ENCODE measurements at places on chromosomes 4 and X. TPM values are rescaled to one million over a fixed set of nuclear protein-coding genes. Genes with fewer than 3 reads are reported as not detected.

TRIM60 gene
- total RNA-seq: not detected

HTN1 gene
- not detected for total RNA-seq

HEPH gene
- 24.0 TPM for total RNA-seq

DNA sequence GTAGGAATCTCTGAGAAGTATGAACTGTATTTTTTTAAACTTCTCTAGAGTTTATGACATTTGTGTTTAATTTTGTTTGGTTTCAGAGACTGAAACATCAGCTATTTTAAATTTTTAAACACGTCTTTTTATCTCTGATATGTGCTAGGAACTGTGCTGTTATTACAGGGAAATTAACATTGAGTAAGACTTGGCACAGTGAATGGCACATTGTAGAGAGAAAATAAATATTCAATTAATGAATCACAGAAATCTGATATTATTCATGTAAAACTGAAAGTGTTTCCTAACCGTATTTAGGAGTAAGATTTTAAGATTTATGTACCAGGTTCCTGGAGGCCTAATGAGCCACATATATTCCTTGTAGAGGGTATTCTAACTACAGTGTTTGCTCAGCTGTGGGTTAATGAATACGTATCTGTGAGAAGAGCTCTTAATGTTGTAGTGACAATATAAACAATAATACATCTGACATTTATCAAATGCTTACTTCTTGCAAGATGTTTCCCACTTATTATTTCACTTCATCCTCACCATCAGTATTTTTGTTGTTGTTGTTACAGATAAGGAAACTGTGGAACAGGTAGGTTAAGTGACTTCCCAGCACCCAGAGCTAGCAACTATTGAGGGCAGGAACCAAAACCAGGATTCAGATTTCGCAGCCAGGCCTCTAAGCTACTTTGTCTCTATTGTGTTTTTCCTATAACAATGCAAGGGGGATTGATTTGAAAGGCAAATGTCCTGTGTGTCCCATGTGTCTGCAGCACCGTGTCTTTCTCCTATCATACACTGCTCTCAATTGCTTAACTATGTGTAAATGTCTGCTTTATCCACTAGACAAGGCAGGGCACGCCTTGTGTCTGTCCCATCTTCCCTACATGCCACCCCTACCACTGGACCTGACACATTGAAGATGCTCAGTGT, 121.1 kb upstream of the FAM9C start:
- DNase-seq: no peak

DNA sequence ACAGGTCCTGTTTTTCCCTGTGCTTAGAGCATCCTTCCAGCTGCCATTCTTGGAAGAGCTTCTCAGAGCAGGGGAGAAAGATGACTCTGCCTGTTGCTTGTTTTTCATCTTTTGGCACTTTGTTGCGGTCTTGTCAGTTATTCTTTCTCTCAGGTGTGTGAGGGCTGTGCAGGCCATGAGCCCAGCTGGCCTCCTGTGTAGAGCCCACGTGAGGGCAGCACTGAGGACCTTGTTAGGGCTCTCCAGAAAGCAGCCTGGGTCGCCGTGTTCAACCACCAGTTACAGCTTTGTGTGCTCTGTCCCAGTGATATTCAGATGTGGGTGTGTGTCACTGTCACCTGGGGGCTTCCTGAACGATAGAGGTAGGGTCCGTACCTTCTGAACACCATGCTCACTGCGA, 52.8 kb downstream of the NOP14 start:
- no peak for DNase-seq

- DNase-seq: no peak
These were observed 3.5 kb downstream of the FAT1 start for GRCh38 chr4:186719925-186720694.

MID1IP1 gene
- 23.7 TPM for total RNA-seq

NXF2 gene
- not detected for total RNA-seq

- DNase-seq: peak; percentile 5
These were observed 115.8 kb downstream of the NAA11 start for GRCh38 chr4:79209822-79210635.

SLC16A2 gene
- total RNA-seq: 8.1 TPM

DNA sequence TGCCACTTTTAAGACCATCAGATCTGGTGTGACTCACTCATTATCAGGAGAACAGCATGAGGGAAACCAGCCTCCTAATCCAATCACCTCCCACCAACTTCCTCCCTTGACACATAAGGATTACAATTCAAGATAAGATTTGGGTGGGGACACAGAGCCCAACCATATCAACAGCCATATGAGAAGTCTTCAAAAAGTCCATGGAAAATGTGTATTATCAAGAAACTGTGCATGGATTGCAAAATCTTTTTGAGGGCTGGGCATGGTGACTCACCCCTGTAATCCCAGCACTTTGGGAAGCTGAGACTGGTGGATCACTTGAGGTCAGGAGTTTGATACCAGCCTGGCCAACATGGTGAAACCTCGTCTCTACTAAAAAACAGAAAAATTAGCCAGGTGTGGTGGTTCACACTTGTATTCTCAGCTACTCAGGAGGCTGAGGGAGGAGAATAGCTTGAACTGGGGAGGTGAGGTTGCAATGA, 17.8 kb upstream of the RPL39 start:
- DNase-seq: no peak

- peak; percentile 11 for DNase-seq
These were observed 46.4 kb downstream of the PAGE2 start for GRCh38 chrX:55135171-55135570.

DNA sequence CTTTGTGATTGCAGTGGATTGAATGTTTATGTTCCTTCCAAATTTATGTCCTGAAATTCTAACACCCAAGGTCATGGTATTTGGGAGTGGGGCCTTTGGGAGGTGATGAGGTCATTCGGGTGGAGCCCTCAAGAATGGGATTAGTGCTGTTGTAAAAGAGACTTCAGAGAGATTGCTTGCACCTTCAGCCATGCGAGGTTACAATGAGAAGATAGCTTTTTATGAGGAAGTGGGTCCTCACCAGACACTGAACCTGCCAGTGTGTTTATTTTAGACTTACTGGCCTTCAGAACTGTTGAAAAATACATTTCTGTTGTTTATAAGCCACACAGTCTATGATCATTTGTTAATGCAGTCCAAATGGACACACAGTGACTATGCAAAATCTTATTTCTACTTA, 161.0 kb upstream of the GPRIN3 start:
- no peak for DNase-seq

CPLX1 gene
- total RNA-seq: 4.8 TPM

CT45A2 gene
- total RNA-seq: not detected

- no peak for DNase-seq
These were observed 113.0 kb upstream of the PRDX4 start for GRCh38 chrX:23554304-23554703.

GRCh38 chrX:12142661-12143060, 4.4 kb downstream of the FRMPD4 start:
- no peak for DNase-seq

P2RY10 gene
- 2.2 TPM for total RNA-seq

DNA sequence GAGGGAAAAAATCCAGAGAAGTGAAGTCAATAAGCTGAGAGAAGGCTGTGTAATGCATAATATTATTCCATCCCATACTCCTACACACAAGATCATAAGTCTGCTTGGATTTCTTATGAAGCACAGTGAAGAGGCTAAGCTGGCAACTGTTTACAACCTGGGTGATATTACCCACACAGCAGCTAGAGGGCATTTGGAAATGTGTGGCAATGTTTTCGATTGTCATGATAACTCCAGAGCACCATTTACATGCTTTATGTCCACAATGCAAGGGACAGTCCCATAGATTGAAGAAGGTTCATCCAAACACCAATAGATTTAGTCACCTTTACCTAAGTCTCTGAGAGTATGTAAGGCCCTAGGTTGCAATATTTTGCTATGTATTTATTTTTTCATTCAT, 412.2 kb downstream of the PPP3CA start:
- no peak for DNase-seq

SPACA5 gene
- total RNA-seq: not detected

ATP10D gene
- 8.4 TPM for total RNA-seq
